ENCODE measurements at places on chromosomes 3 and 15.

GRCh38 chr3:111700054-111700453 is 104.9 kb upstream of the ZBED2 start:
- DNase-seq = no peak

DNA sequence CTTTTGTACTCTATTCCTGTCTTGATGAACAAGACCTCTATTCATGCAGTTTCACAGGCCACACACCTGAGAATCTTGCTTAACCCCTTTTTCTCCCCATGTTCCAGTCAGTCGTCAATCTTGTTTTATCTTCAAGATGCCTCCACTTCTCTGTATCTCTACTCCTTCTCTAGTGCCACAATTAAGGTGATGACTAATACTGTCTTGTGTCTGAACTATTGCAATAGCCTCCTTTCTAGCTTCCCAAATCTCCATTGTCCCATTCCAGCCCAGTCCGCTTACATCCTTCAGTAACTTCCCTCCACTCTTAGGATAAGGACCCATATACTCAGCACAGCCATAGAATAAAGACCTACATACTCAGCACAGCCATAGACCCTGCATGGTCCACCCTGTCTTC is 24.7 kb downstream of the CHST14 start:
- no peak for DNase-seq

DNA sequence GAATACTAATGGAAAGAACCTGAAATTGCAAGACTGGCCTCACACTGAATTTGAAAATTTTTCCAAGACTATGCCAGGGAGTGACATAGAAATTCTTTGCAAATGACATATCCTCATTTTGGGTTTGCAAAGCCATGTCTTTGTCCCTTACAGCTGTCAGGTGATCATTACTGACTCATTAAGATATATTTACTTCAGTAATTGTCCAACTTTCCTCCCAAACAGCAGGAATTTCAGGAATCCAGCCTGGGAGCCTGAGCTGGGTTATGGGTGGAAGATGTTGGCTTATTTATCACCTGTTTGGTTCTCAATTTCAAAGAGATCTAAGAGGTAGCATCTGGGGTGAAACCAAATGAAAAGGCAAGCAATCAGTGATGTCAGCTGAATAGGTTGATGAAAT is 111.6 kb upstream of the ACP3 start:
- no peak for DNase-seq

GRCh38 chr3:21877214-21877754 is 126.3 kb upstream of the ZNF385D start:
- no peak for DNase-seq

GRCh38 chr15:78216276-78217104 is 17.9 kb downstream of the ACSBG1 start:
- peak; percentile 88 for DNase-seq

- DNase-seq = no peak
These were observed 5.9 kb upstream of the FHIT start for GRCh38 chr3:61257148-61257547.

DNA sequence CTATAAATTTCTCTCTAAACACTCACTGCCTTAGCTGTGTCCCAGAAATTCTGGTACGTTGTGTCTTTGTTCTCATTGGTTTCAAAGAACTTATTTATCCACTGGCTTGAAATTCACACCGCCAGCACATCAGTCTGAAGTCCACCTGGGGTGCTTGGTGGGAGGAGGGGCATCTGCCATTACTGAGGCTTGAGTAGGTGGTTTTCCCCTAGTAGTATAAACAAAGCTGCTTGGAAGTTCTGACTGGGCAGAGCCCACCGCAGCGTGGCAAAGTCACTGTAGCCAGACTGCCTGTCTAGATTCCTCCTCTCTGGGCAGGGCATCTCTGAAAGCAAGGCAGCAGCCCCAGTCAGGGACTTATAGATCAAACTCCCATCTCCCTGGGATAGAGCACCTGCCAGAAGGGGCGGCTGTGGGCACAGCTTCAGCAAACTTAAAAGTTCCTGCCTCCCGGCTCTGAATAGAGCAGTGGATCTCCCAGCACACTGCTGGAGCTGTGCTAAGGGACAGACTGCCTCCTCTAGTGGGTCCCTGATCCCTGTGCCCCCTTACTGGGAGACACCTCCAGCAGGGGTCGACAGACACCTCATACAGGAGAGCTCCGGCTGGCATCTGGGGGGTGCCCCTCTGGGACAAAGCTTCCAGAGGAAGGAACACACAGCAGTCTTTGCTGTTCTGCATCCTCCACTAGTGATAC is 114.1 kb downstream of the SUCLG2 start:
- DNase-seq = no peak

GRCh38 chr15:39285071-39285470 is 295.8 kb upstream of the THBS1 start:
- no peak for DNase-seq

- peak; percentile 55 for DNase-seq
These were observed 19.1 kb upstream of the XYLB start for GRCh38 chr3:38327335-38328009.

Measured in epithelial cell of esophagus (primary cell).